Kidney epithelial cell (primary cell): ENCODE measurements at places on chromosomes 12 and 14.

- no peak for DNase-seq
Measured at GRCh38 chr12:76764856-76765255, 941 bp downstream of the ZDHHC17 start.

DNA sequence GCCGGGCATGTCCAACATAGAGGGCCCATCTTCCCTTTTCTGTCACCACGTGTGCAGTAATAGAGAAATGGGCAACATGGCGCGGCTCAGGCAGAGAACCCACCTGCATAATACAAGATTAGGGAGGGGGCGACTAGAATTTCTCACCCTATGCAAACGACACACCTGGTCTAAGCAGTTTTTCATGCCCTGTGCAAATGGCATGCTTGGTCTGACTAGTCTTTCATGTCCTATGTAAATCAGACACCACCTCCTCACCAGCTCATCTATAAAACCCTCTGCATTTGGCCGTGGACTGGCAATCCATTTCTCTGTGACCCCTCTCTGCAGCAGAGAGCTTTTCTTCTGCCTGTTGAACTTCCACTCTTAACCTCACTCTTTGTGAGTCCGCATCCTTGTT is 180.2 kb upstream of the PZP start:
- no peak for DNase-seq

DNA sequence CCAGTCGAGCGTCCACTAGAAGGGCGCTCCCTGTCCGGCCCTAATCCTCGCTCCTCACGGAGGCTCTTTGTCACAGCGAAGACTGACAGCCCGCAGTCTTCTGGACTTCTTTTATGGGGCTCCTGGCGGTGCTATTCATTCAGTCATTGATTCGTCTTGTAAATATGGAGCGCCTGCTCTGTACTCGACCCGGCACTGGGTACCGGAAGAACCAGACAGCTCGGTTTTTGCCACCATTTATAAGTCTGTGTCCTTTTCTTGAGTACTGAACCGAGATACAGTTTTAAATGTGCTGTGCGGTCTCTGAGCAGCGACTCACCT is 570 bp downstream of the DMAC2L start:
- no peak for DNase-seq

DNA sequence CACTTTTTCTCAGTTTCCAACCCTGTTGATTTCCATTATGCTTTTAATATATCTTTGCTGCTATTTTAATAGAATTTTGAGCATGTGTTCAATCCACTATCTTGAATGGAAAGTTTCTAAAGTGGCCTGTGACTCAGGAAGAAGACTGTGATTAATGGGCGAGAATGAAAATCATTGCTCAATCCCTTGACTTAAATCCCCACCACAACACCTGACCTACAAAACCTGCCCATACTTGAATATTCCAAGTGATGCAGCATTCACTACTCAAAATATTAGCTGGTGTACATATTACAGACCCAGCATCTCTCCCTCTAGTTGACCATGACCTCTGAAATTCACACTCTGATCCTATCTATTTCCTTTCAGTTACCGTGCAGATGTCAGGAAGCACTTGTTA is 1.3 kb upstream of the OAS3 start:
- no peak for DNase-seq

DNA sequence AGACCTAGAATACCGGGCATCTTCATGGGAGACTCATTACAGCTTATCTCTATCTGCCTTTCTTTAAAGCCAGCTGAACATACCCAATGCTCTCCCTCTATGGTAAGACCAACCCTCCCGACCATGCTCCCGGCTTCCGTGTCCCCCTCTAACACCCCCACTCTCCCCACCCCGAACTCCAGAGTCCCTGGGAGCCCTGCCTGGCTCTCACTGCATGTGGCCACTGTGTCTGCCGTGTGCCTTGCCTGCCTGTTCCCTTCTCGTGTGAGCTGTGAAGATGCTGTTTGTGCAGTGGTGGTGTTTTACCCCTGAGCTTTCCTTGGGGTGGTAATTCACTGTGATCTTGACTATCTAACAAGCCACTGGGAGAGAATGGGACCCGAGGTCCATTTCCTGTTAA is 146.4 kb upstream of the FKBP4 start:
- no peak for DNase-seq

DNA sequence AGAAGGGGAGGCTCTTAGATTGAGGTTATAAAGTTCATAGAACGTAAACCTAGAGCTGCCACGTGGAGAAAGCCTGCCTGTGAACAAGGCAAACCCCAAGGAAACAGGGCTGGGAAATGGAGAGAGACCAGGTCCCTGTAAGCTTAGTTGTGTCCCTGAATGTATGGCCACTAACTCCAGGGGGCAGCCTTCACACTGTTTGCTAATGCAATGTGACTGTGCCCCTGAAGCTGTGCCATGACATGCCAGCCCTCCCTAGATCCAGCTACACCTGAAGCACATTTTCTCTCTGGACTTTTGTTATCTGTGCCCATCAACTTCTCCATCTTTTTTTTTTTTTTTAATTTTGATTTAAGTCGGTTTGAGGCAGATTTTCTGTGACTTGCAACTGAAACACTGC is 60.6 kb upstream of the TMCC3 start:
- no peak for DNase-seq

GRCh38 chr12:111643427-111643826 is 42.3 kb downstream of the BRAP start:
- no peak for DNase-seq

DNA sequence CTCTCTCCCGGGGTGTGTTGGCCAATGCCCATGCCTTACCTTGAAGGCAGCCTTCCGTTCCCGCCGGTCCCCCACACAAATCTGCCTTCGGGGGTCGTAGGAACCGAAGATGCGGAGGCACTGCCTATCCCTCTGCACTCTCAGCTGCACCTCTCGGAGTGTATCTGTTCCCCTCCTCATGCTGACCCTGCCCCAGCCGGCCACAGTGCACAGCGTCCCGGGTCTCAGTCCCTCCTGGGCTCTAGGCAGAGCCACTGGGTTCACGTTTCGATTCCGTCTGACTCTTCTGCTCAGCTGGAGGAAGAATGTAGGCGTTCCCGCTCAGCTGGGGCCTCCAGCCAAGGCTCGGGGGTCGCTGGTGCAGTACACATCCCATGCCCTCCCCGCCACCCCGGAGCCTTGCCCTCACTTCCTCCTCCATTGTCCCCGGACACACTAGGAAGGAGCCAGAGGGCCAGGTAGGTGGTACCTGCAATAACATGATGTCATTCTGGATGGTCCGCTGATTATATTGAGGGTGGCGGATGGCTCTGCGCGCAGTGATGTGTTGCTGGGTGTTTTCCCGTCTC is 1.8 kb downstream of the CTSG start:
- no peak for DNase-seq

- DNase-seq, result no peak
Measured at GRCh38 chr12:109539508-109539907, 33.8 kb downstream of the MMAB start.

DNA sequence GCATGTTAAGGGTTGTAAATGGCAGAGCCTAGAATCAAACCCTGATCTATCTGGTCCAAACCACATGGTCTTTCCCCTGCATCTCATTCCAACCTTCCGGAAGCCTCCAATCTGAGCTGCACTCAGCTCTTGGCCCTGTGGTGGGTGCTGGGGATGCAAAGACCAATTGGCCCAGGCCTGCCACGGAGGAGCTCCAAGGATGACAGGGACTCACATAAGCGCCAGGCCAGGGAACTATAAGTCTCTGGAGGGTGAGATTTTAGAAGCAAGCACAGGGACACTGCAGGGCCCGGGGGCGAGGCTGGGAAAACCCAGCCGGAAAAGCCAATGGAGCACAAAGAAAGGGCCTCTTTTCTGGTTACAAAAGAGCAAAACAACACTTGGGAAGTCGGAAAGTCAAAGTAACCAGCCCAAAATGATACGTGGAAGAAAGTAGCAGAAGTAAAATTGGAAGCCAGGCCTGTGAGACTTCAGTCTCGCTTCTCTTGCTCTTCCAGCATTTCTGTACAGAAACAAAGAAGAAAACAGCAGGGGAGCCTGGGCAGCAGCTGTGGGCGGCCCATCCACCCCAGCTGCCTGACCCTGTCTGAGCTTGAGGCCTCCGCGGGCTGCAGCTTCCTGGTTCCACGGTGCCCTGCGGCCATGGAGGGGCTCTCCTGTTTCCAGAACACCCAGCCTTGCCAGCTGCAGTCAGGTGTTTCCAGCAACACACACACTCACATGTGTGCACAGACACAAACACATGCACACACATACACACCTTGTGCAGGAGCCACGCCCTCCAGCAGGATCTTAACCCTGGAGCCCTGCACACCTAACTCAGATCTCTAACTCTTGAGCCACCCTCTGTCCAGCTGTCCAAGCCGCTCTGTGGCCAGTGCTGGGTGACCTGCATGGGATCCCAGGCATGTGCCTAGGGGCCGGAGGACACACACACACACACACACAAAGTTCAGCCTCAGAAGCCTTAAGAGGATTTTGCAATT is 178.2 kb downstream of the BCL11B start:
- DNase-seq, result no peak

DNA sequence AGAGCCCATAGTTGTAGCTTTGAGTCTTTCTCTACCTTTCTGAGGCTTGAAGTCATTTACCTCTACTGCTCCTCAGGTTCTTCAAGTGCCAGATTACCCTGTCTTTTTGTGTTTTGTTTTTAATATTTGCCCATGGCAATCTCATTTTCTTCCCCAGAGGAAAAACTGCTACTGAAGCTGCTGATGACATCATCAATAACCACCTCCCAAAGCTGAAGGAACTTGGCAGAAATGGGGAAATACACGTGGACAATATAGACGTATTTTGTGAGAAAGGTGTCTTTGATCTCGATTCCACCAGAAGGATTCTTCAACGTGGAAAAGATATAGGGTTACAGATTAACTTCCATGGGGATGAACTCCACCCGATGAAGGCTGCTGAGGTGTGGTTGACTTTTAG is 17.1 kb downstream of the AMDHD1 start:
- no peak for DNase-seq

GRCh38 chr14:90676912-90677311 is 139.3 kb downstream of the TTC7B start:
- DNase-seq, result no peak

- no peak for DNase-seq
Measured at GRCh38 chr12:86666316-86666715, 410.1 kb upstream of the MGAT4C start.

DNA sequence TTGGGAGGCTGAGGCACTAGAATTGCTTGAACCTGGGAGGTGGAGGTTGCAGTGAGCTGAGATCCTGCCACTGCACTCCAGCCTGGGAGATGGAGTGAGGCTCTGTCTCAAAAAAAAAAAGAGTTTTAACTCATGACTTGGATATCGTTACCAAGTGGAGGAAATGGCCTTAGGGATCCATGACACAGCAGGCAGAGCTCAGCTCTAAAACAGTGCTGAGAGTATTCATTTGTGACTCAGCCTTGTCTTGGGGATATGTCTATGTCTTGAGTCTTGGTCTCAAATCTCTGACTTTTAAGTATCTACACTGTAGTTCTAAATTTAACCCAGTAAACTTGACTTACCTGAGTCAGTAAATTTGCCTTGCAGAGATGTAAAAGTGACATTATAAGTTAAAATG is 8.8 kb upstream of the PEX5 start:
- DNase-seq, result no peak

DNA sequence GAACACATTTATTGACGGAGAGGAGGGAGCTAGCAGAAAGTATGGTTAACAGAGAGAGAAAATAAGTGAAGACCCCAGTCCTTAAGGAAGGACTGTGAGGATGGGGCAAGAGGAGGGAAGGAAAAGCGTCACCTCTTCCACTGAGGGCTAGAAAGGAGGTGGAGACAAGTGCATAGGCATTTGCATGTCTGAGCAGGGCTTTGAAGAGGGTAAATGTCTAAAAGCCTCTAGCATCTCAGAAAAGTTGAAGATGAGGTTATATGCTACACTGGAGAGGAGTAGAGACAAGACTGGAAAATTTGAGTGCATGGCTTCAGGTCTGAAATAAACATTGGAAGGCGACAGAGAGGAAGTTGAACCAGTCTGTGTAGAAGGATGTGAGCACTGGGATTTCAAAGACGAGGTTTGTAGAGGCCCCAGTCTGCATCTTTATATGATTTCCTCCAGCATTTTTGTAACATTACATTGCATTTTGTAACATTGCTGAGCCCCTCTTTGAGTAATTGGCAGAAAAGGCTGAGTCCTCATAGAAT is 98.5 kb upstream of the IFNG-AS1 start:
- no peak for DNase-seq

DNA sequence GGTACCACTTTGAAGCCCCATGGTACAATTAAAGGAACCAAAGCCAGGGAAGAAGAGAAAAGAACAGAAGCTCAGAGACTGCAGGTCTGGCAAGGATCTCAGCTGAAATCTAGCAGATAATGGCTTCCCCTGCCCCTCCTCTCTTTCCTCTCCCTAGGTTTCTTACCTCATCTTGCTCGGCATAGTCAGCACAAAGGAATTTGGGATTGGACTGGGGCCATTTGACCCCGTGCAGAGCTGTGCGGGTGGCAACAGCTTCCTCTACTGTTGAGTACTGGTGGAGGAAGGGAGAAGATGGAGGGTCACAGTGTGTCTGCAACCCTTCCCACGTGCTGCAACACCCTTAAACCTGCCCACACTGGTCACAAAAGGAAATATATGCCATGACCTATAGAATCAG is 4.7 kb upstream of the CDH24 start:
- DNase-seq, result peak; percentile 85

DNA sequence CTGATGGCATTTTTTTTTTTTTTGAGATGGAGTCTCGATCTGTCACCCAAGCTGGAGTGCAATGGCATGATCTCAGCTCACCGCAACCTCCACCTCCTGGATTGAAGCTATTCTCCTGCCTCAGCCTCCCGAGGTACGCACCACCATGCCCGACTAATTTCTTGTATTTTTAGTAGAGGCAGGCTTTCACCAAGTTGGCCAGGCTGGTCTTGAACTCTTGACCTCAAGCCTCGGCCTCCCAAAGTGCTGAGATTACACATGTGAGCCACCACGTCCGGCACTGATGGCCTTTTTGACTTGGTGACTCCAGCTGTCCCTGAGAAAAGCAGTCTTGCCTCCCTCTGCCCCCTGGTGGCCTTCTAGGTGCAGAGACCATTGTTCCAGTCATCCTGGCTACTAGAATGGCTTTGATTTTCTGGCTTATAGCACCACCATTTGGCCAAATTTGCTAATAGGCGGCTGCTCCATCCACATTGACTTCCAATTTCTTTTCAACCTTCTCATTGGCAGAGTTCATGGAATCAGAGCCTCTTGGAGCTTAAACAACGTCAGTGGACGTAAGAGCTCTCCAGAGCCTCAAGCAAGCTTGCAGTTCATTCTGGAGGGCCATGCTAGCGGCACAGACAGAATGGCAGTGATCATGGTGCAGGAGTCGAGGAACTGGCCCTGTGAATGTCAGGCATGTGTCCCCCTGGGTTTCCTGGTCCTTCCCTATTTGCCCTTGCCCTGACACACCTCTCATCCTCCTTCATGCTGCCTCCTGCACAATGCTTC is 25.4 kb upstream of the EIF4B start:
- DNase-seq, result peak; percentile 55

GRCh38 chr12:24679126-24679525 is 269.8 kb downstream of the BCAT1 start:
- DNase-seq, result no peak

- no peak for DNase-seq
Measured at GRCh38 chr14:53384073-53384472, 230.9 kb upstream of the DDHD1 start.

GRCh38 chr14:56219666-56220413 is 101.6 kb downstream of the PELI2 start:
- no peak for DNase-seq

GRCh38 chr12:132341318-132342050 is 12.1 kb upstream of the GALNT9 start:
- DNase-seq, result no peak

GRCh38 chr12:50517421-50518048 is 12.8 kb downstream of the DIP2B start:
- DNase-seq, result no peak
